ENCODE measurements at places on chromosomes 12 and 14.

GRCh38 chr12:123421314-123421713 is 15.2 kb downstream of the RILPL2 start:
- DNase-seq, result no peak

GRCh38 chr12:111788178-111788654 is 21.5 kb downstream of the ALDH2 start:
- DNase-seq, result no peak

GRCh38 chr14:81591266-81591665 is 57.6 kb upstream of the SEL1L start:
- DNase-seq, result no peak

DNA sequence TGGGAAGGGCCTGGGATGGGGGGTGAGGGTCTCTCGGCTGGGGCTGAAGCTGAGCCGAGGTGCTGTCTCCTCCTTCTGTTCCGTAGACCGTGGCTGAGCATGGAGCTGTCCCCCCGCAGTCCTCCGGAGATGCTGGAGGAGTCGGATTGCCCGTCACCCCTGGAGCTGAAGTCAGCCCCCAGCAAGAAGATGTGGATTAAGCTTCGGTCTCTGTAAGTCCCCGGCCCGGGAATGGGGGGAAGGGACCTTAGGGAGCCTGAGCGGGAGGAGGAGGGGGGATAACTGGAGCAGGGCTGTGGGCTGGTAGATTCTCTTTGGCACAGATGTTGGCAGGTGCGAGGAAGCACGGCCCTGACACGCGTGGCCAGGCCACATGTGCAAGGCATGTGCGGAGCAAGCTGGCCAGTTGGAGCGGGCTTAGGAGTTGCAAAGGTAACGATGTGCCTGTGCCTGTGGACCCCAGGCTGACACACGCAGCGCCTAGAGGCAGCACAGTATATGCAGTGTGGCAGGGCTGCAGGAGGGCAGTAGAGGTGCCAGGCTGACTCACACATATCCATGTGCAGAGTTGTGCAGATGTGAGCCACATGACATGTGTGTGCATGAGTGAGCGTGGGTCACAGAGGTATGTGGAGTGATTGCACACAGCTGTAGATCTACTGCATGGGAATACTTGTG is 512 bp downstream of the PDE1B start:
- DNase-seq, result no peak

GRCh38 chr14:81673930-81674329 is 140.3 kb upstream of the SEL1L start:
- no peak for DNase-seq

DNA sequence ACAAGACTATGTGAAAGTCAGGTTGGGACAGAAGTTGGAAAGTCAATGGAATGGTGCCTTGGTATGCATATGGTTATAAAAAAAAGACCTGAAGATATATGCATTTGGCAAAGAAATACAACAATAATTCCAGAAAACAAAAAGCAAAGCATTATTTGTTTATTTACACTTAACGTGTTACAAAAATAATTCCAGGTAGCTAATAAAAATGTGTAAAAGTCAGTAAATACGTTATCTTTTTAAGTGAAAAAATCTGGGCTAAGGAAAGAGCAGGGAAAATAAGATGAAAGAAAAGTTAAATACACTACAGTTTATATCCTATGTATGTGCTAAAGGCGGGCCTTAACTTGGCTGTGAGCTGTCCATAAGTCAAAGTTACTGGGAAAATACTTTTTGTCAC is 266.3 kb downstream of the MED13L start:
- no peak for DNase-seq

GRCh38 chr14:70888681-70889175 is 18.5 kb upstream of the PCNX1 start:
- no peak for DNase-seq

DNA sequence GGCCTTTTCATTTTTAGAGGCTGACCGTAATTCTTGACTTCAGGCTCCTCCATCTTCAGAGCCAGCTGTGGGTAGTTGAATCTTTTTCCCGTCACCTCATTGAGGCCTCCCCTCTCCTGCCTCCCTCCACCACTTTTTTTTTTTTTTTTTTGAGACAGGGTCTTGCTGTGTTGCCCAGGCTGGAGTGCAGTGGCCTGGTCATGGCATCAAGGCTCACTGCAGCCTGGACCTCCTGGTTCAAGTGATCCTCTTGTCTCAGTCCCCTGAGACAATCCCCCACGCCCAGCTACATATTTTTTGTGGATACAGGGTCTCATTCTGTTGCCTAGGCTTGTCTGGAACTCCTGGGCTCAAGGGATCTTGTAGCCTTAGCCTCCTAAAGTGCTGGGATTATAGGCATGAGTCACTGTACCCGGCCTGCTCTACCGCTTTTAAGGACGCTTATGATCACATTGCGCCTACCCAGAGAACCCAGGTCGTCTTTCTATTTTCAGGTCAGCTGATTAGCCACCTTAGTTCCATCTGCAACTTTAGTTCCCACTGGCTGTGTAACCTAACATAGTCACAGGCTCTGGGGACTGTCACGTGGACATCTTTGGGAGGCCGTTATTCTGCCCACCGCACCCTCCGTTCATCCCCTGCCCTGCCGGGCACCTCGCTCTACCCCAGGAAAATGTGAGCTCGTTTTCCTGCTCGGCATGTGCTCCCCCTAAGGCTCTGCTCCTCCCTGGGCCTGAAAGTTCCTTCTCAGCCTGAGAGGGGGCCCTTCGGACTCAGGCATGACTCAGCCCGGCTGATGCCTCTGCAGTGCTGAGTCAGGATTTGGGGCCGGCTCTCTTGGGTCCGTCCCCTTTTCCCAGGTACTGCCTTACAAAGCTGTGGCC is 13.4 kb downstream of the TNFAIP2 start:
- DNase-seq, result no peak
